ENCODE measurements at places on chromosomes 6 and 20.

- no peak for DNase-seq
These were observed 55.2 kb downstream of the SCAND1 start for GRCh38 chr20:35899064-35899463.

- no peak for DNase-seq
These were observed 77.1 kb downstream of the NINL start for GRCh38 chr20:25508083-25508770.

DNA sequence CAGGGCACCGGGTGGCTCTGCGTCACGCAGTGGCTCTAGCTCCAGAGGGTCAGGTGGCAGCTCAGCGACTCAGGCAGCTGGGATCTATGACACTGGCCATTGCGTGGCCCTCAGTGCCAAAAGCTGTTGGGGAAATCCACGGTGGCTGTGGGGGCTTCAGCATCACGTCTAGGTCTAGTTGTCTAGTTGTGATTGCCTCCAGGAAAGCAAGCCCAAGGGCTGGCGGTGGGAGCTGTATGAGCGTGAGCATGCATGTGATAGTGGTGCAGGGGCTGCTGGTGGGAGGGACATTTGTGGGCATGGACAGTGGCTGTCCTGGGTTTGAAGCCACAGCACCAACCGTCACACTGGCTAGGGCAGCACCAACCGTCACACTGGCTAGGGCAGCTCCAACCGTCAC is 191.4 kb downstream of the THBS2 start:
- no peak for DNase-seq

GRCh38 chr6:107864226-107865127 is 40.4 kb upstream of the SCML4 start:
- DNase-seq, result no peak

DNA sequence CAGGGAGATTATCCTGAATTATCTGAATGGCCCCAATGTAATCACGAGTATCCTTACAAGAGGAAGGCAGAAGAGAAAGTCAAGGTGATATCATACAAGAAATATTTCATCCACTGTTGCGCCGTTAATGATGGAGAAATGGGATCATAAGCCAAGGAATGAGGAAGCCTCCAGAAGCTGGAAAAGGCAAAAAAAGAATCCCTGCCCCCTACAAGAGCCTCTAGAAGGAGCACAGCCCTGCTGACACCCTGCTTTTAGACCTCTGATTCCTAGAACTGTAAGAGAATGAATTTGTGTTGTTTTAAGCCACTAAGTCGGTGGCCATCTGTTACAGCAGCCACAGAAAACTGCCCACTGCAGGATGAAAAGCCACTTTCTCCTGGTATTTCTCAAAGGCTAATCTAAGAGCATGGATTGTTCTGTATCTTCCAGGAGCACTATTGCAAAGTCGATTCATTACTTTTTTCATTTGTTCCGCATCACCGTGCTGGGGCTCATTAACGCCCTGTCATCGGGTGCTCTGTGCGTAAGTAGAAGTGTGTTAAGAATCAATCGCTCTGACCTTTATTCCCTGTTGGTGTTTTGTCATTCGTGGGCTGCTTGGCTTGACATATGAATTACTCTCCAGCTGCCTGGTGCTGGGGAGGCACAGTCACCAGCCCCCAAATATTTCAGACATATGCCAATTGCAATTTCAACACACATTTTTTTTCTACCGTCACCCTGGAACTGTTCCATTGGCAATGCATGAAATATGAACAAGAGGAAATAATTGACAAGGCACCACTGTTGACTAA is 117.0 kb downstream of the PCSK2 start:
- no peak for DNase-seq
